ENCODE measurements at places on chromosomes 6 and 20. TPM values are rescaled to one million over a fixed set of nuclear protein-coding genes. Genes with fewer than 3 reads are reported as not detected.

DNA sequence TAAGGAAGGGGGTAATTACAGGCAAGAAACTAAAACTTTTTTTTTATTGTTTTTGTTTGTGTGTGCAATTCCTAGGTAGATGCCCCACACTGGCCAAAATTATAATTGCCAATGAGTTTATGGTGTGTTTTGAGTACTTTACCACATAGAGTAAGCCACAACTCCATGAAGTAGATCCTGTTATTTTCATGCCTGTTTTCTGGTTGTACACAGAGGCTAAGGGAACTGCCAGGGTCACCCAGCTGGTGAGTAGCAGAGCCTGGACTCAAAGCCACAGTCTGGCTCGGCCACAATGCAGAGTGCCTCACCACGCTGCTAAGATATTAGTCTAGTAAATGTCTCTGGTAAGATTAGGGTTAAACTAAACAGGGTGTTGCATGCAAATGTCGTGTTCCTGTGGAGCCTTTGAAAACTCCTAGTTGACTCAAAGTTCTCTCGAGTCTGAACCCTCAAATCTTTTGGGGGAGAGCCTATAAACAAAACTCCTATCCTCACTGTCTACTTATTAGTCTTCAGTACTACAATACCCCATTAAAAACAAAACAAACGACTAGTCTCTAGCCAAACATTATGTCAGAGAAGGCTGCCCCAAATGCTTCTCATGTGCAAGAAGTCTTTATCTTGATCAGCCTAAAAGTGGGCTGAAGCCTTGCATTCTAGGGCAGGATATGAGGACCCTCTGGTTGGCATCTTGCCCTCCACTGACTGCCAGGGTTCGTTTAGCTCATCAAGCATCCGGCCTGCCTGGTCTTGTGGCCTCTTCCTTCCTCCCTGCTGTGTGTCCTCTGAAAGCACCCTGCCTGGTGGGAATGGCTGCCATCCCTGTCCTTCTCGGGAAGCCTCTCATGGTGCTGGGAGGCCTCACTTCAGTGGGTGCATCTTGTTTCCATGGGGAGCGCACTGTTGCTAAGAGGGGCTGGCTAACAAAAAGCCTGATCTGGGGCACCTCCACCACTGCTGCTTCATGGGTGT is 4.2 kb downstream of the DUSP22 start:
- DNase-seq: peak; percentile 34

DNA sequence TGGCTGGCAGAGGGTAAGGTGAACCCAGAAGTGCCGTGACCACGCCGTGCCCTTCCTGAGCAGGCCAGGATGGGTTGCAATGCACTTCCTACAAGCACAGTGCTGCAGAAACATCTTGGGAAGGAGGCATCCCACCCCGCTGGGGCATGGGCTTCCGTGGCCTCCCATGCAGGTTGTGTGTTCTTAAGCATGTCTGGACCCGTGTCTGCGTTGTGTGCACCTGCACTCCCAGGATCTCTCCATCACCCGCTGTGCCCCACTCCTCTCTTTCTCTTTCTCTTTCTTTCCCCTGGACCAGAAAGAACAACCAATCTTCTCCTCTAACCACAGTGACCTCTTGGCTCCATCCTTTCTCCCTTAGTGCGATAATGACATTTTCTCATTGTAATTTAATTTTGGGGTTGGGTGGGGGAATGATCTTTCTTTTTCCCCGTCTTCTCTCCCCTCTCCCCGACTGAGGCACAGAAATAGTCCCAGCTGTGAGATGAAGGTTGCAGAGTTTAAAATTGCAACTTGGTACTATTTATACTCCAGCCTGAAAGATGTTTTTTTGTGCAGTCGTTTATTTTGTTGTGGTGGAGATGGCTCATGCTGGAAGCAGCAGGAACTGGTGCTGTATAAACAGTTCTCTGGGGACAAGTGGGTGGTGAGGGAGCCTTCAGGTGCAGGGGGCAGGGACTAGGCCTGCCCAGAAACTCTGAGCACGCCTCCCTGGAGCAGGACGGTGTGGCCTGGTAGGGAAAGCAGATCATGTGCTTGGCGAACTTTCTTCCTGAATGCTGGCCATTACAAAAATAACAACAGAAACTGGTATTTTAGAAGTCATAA is 20.5 kb downstream of the BCAS4 start:
- DNase-seq: peak; percentile 40

GRCh38 chr20:38805958-38806854 is 709 bp downstream of the PPP1R16B start:
- peak; percentile 64 for DNase-seq

- DNase-seq: peak; percentile 32
Measured at GRCh38 chr6:20092071-20092566, 120.2 kb downstream of the MBOAT1 start.

- DNase-seq: no peak
Measured at GRCh38 chr6:143734641-143735063, 56.9 kb downstream of the PHACTR2 start.

DNA sequence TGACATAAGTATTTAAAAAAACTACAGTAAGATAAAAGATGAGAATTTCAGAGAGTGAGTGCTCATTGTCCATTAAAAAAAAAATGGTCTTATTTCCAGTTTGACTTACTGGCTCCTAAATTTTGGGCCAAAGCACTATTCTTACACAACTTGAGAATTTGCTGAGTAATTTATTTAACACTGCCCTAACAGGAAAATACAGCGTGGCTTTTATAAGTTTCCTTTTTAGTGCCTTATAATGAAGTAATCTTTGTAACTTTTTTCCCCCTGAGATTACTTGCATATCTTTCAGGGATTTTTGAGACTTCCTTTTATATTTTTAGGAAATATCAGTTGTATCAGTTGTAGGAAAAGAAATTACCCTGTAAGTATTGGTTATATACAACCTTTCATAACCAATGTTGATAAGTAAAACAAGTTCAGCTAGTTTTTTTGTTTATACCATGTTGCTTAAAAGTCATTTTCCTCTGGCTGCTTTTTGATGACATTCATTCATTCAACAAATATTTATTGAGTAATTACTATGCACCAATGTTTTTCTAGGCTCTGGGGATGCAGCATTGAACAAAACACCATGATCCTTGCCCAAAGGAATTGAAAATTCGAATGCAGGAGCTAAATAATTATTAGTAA is 106.4 kb upstream of the SGK1 start:
- DNase-seq: no peak

- DNase-seq: no peak
Measured at GRCh38 chr6:1619673-1620503, 10.2 kb downstream of the FOXC1 start.

DNA sequence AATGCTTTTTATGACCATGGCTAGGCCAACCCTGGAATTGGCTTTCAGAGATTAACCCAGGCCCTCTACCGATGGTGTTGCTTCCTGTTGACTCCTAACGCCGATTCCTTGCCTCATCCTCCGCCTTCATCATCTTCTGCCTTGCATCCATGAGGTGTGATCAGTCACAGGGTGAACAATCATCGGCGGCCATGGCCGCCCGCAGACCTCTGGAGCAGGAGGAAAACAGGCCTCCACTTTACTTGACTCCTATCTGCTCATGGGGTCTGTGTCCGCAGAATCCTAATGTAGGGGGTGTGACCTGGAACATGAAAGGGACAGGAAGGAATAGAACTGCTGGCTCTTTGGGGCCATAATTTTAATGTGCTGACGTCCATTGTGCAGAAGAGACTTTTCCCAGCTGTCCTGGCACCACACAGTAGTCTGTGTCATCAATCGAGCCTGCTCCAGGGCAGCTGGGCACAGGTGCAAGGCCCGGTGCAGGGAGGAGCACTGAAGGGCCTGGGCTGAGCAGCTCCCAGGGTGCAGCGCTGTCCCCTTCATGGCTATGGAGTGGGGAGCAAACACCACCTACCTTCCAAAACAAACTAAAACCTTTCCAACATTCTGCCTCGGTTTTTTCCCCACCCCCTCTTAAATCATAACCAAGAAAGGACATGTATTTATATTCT is 8.0 kb downstream of the SLC22A3 start:
- DNase-seq: no peak

DNA sequence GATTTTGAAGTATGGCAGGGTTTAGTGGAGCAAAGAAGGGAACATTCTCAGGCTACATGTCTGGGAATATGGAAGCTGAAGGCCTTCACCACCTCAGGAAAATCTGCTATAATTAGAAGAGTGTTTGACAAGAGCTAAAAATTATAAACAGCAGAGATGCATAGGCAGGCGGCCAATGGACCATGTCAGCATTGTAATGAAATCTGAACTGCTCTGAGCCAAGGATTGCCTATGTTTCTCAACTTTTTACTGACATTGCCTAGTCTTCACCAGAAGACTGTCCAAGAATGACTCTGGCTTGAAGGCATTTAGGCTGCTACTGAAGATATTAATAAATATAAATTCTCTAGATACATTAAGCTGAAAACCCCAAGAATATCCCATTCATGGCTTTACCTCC is 84.1 kb downstream of the C6orf52 start:
- DNase-seq: no peak

GRCh38 chr6:81023007-81023582 is 729.4 kb downstream of the TENT5A start:
- DNase-seq: no peak

PHF1 gene
- 588 TPM for total RNA-seq

DNA sequence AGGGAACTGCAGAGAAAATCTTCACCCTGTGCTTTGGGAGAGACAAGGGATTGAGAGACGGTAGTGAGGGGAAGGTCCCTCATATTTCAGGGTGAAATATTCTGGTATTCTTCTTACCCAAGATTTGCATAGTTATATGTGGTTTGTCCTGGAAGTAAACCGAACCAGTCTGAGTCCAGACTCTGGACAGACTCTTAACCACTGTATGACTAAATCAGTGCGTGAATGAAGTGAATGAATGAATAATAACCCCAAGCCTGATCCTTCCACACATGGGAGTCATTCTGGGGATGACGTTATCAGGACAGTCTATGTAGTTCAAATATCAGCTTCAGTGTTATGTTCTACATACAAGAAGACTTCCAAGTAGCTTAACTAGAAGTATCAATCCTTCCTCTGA is 690.7 kb downstream of the KIF16B start:
- DNase-seq: no peak

DNA sequence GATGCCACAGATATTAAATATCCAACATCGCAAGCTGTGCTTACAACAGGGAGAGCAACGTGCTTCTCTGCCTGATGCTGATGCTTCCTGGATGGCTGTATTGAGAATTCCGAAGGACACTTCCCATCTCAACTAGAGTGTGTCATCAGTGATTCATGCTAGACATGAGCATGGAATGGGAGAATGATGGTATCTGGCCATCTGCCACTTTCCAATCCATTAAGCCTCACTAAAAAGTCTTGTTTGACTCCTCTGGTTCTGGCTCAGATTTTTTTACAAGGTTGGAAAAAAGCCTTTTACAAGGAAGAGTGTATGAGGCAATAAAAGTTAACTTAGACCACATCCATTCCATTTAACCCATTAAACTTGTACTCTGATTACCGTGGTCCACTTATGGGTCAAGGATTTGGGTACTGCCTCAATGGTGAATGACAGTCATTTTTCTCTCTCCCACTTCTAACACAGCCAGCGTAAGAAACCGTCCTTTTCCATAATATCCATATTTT is 265.3 kb downstream of the UST start:
- no peak for DNase-seq

DNA sequence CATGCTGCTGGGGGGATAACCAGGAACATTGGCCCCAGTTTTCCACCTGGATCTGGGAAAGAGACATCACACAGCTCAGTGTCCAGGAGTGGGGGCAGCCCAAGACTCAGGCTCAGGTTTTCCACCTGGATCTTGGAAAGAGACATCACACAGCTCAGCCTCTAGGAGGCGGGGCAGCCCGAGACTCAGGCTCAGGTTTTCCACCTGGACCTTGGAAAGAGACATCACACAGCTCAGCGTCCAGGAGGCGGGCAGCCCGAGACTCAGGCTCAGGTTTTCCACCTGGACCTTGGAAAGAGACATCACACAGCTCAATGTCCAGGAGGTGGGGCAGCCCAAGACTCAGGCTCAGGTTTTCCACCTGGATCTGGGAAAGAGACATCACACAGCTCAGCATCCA is 361.6 kb downstream of the THBS2 start:
- DNase-seq: no peak

- DNase-seq: no peak
Measured at GRCh38 chr6:32581315-32582095, 8.1 kb downstream of the HLA-DRB1 start.

PROKR2 gene
- not detected for total RNA-seq

FAM8A1 gene
- total RNA-seq: 17.6 TPM

DNA sequence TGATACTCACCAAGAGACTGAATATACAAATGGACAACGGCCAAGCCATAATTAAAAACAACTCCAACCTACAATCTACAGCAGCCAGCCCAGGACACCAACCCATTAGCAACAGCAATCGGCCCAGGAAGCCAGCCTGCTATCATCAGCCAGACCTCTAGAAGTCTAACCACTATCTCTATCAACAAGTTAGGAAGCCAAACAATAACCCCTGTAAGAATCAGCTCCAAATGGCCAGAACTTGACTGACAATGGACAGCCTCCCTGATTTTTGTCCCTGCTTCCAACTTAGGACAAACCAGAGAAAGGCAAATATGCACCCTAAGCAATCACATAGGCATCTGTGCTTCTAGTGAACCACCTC is 511.8 kb upstream of the JARID2 start:
- DNase-seq: no peak

EYS gene
- not detected for total RNA-seq

GRCh38 chr20:20360464-20360863 is 7.4 kb upstream of the INSM1 start:
- DNase-seq: peak; percentile 4

NRN1 gene
- 0.57 TPM for total RNA-seq

ATP6V1G2 gene
- total RNA-seq: 1.3 TPM

DNA sequence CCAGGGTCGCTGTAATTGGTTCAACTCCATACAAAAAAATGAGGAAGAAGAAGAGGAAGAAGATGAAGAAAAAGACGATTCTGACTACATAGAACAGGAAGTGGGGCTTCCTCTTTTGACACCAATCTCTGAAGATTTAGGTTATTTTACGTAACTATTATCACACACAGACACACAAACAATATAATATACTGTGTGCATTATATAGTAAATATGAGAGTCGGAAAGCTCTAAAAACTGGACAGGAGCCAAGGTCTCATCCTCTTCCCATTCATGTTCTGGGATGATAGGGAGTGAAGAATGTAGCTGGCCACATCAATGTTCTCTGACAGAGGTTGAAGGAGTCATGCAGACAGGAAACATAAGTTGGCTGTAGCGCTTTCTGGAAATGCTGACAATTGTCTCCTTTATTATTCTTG is 13.3 kb downstream of the RSPH4A start:
- DNase-seq: no peak

- DNase-seq: no peak
Measured at GRCh38 chr6:111774346-111774703, 98.9 kb downstream of the FYN start.

DNA sequence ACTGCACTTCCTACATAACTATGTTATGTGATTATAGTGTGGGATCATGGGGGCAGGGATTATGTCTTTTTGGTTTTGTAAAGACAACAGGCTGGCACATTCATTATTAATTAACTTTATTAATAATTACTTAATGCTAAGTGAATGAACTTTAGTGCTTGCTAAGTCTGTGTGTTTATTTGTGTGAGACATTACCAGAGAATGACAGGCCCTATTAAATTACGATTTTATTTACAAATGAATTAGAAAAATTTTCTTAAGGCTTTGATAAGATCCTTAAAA is 100.9 kb downstream of the CD83 start:
- no peak for DNase-seq
